ENCODE measurements at places on chromosomes 2 and 18.

GRCh38 chr2:241539616-241540374, 18.8 kb upstream of the BOK start:
- no peak for DNase-seq

- no peak for DNase-seq
Observed at GRCh38 chr18:79575891-79576685, 103.5 kb upstream of the CTDP1 start.

- no peak for DNase-seq
Observed at GRCh38 chr2:58644451-58644850, 403.3 kb upstream of the FANCL start.

DNA sequence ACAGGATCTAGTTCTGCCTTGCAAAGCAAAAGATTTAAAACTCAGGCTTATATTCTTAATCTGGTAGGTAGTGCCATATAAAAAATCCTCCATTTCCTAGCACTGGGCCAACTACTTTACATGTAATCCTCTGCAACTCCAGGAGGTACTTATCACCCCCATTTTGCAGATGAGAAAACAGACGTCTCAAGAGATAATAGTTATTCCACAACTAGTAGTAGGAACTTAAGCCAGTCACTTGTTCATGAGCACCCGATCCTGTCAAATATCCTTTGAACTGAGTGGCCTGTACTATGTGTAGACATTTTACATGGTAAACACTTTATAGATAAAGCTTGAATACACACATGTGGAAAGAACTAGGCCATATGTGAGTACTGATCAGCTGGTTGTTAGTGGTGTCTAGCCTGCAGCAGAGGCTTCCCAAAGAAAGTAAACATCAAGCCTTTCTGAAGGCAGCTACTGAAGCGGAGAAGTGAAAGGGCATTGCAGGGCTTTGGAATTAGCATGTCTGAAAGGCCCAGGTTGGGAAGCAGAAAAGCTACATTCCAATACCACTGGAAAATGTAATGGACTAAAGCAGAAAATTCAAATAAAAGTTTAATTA, 48.0 kb downstream of the NAB1 start:
- no peak for DNase-seq

DNA sequence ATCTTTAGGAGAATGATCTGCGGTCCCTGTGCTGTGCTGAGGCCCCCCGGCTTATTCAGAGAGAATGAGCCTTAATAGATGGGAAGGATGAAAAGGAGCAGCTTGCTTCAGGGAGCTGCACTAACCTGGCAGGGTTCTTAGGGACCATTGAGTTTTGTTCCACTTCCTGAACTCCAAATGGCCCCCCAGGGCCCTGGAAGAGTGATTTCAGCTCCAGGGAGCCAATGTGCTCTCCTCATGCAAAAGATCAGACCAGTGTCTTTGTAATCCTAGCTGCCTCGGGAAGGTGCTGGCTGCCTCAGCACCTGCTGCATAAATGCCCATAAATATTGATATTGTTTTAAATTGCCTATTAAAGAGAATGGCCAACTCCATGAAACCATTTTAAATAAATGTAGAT, 210.2 kb downstream of the NCK2 start:
- no peak for DNase-seq

GRCh38 chr2:20675701-20676352, 8.9 kb downstream of the GDF7 start:
- DNase-seq: peak; percentile 24

- no peak for DNase-seq
Observed at GRCh38 chr2:59885541-59885940, 667.9 kb downstream of the BCL11A start.

DNA sequence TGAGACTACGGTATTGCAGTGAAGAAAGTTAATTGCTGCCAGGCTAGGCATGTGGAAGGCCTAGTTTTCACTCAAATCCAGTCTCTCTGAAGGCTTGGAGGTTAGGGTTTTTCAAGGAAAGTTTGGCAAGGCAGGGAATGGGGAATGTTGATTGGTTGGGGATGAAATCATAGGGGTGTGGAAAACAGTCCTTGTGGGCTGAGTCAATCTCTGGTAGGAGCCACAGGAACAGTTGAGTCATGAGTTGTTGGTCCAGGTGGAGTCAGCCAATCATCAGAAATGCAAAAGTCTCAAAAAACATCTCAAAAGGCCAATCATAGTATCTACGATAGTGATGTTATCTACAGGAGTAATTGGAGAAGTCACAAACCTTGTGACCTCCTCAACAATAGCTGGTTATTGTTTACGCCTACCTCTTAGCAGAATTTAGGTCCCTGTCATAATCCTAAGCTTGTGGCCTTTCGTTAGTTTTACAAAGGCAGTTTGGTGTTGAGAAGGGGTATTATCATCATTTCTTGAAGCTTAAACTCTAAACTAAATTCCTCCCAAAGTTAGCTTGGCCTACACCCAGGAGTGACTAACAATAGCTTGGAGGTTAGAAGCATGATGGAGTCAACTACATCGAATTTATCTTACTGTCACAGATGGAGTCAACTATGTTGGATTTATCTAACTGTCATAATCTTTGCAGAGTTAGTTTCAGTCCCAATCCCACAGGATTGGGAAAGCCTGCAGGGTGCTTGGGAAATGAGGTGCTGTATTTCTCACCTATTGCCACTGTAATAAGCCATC, 33.7 kb upstream of the APCDD1 start:
- no peak for DNase-seq

DNA sequence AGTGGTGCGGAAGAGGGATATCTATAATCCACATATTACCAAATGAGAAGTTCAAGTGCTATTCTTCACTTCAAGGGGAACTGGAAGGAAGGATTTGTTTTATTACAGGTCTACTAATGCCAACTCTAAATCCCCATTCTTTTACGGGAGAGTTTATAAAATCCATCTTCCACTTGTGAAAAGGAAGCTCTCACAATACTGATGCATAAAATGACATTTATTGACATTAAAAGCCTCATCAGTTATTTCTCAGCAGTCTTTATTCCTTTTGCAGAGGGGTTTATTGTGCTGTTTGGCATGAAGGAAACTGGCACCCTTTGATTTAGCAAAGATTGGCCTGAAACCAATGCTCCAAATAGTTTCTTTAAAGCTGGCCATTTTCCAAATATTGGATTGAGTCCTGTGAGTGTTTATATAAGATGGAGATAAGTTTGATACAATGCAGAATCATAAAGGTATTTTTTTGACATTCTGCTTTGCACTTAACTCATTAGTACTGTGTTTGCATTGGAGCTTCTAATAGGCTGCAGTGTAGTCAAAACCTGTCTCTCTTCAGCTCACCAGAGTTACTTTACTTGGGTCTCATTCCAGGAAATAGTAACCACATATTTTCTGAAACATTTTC, 26.6 kb downstream of the LRP1B start:
- DNase-seq: no peak

DNA sequence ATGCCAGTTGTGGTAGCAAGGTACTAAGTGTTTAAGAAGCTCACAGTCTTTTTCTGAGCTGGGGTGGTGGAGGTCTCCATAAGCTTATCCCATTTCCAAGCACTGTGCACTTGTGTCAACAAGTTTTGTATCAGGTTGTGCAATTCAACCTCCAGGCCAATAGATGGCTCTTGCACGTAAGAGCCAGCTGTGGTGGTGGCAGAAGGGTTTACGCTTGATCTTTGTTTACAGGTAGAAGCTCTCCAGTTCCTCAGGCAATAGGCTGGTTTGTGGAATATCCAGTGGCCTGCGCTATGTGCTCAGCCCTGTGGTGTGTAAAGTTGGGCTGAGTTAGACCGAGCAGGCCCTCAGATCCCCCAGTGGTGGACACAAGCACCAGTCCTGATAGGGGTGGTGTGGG, 89.7 kb upstream of the CNTNAP5 start:
- no peak for DNase-seq

DNA sequence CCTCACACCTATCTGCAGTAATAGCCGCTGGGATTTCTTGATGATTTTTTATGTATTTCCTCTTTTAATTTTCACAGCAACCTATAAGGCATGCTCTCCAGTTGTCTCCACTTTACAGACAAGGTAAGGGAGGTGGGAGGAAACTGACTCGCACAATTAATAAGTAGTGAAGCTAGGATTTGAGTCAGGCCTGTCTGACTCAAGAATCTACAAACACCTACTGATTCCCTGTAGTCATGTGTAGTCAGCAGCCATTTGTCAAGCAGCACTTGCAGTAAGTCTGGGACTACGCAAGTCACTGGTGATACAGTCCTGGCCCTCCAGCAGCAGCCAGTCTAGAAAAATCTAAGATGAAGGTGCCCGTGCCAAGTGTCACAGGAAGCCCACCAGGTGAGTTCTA, 193.6 kb upstream of the PKDCC start:
- no peak for DNase-seq

DNA sequence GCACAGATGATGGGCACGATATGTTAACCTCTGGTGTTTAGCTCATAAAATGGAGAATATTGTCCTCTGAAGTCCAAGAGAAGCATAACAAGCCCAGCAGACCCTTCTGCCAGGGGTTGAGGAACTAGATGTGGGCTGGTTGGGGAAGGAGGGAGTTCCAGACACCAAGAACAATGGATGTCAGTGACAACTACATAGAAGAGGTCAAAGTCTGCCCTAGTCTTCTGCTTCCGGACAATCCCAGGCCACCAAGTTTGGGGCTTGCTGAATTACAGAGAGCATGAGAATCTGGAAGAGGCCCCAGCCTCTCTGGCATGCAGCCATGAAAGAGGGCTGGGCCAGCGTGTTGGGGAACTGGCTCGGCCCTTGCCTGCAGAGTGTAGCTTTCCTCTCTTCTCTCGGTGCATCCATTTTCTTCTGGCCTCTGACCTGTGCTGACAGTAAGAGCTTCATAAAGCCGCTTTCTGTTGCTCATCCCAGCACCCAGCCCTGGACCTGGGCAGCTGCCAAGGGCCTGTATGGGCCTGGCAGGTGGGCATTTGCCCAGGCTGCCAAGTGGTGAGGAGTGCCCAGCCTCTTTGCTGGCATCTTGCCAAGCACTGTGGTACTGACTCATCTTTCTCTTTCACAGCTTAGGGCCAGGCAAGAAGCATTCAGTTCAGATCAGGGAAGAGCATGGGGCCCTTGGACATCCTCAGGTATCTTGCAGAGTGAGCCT, 14.6 kb upstream of the LAPTM4A start:
- peak; percentile 90 for DNase-seq

Measured in SW480 (cell line).